ENCODE measurements at places on chromosomes 1 and 21.
A peak's percentile ranks its signal among the peaks of the same experiment; 100 is the strongest.

DNA sequence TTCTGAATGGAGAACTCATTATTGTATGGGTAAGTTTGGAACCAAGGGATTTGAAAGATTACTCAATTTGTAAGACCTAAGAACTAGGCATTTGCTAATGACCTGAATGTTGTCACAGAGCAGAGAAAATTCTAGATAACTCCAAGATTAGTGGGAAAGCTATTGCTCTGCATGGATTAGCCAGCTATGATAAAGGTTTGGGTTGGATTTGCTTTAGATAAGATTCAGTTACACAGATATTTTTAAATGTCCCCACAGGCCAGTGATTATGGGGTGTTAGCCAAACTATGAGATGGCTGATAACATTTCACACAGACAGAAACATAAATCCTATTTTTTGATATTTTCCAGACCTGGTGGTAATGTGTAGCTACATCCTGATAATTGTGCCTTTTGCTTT is 88.2 kb downstream of the NTPCR start:
- DNase-seq, result no peak

- DNase-seq, result no peak
Observed at GRCh38 chr1:3258386-3259003, 189.5 kb downstream of the PRDM16 start.

GRCh38 chr1:10211805-10212410 is 1.5 kb downstream of the KIF1B start:
- no peak for DNase-seq

DNA sequence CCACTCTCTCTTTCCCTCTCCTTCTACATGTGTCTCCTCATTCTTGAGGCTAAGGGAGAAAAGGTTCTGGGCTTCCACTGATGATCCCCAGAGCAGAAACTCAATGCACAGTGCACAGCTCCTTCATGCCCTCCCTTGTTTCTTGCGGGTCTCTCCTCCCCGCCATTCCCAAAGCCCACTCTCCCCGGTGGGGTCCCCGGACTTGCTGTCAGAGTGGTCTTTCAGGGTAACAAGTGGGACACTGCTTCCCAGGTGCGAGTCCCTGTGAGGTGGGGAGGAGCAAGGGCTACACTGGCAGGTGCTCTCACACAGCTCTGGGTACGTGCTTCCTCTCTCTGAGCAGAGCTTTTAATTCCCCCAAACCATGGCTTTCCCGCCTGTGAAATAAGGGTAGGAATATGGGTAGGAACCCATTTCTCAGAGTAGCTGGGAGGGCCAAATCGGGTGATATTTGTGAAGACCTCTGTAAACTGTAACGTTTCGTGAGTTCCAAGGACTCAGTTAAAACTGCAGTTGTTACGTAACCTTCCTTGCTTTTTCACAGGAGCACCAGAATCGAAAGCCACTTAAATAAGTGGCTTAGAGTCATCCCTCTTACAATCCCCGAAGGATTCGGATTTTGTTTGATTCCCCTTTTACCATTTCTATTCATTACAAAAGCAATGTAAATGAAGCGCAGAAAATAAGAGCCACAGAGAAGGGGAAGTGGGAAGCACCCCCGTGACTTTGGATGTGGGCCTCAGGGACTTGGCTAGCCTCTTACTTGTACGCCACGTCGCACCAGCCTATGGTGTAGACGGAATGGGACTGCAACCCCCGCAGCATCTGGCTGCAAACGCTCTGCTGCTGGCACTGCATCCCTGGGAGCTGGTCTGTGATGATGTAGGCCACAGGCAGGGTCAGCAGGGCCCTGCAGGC is 6.2 kb downstream of the PGLYRP3 start:
- no peak for DNase-seq

DNA sequence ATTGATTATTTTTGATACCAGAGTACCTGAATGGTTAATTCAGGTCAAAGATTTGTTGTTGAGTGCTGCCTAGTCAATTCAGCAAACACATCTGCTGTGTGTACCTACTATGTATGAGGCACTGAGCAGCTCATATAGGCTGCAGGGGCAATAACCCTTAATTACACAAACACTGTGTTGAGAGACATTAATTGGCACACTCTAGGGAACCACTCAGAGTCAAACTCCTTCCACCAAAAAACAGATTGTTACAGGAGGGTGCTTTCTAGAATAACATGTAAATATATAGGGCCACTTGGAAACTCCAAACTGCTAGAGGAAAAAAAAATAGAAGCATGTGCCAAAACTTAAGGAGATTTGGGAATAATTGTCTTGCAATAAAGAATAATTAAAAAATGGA is 31.3 kb downstream of the UBE2U start:
- no peak for DNase-seq

GRCh38 chr1:43345120-43345519 is 7.5 kb downstream of the MPL start:
- no peak for DNase-seq

GRCh38 chr1:112457241-112457640 is 51.5 kb upstream of the WNT2B start:
- DNase-seq, result no peak

DNA sequence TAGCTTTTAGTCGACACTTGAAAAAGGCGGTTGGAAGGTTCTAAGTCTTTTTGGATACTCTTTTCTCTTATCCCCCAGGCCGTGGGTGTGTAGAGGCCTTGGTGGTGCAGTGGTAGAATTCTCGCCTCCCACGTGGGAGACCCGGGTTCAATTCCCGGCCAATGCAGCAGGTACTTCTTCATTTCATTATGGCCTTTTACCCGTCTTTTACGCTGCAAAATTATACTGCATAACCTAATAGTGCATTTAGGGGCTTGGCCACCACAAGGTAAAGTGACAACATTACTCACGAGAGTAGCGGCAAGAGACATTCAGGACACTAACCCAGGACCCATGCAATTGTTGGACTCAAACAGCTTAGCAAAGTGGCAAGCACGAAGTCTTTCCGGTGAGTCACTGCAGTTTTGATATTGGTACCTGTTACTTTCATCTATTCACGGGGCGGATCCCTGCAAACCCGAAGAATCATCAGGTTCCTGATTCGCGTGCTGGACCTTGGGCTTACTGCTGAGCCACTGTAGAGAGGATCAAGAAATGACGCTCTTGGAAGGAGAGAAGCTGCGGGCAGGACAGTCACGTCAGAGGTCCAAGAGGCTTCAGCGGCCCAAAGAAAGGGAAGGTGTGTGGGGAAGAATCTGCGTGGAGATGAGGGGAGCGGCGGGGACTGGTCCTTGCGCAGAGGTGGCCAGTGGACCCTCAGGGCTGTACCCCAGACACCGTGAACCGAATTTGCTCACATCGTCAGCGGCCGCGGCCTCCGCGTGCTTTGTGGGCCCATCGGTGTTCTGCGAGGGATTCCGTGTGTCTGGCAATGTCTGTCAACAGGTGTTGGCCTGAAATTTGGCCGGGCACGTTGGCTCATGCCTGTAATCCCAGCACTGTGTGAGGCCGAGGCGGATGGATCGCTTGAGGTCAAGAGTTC is 12.9 kb upstream of the RNU1-4 start:
- DNase-seq, result peak; percentile 22

GRCh38 chr1:36528361-36529349 is 45.9 kb upstream of the CSF3R start:
- DNase-seq, result no peak

DNA sequence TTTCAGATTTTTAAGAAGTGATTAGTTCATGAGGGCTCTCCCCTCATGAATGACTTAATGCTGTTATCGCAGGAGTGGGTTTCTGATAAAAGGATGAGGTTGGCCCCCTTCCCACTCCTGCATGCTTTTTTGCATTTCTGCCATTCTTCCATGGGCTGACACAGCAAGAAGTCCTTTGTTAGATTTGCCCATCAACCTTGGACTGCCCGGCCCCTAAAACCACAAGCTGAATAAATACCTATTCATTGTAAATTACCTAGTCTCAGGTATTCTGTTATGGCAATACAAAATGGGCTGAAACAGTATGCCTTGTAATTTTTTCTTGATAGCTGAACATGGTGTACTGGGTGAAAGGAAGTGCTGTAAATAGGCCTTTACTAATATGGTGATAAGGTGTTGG is 72.7 kb upstream of the DPH5 start:
- DNase-seq, result no peak

- DNase-seq, result no peak
Observed at GRCh38 chr1:228164561-228165371, 838 bp upstream of the IBA57 start.

GRCh38 chr1:235339746-235340145 is 11.4 kb downstream of the GGPS1 start:
- DNase-seq, result no peak

DNA sequence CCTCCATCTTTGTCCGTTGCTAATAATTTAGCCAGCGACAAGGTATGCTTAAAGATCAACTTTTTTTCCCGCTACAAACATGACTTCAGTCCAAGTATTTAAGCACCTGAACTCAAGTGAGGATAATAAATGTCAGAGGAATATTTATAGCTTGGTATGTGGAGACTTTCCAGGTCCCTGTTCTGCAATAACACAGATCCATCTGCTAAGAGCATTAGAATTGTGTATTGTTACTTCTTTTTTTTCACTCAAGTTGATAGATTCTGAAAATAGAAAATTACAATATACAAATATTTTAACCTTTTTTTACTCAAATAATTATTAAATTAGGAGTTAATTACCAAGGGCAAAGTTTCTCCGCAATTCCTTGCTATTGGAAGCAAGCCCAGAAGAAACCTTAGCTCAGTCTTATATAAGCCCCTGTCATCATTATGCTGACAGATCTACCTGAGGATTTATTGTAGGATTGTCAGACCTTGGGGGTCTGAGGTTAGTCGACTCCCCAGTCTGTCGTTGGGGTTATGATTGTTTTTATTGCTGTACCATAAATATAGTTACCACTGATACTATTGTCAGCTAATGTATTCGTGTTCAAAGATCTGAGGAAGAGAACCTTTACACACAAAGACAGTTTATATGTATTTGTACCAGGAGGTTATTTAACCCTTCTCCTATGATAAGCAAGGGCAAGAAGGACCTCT is 337.9 kb downstream of the TBX15 start:
- no peak for DNase-seq

DNA sequence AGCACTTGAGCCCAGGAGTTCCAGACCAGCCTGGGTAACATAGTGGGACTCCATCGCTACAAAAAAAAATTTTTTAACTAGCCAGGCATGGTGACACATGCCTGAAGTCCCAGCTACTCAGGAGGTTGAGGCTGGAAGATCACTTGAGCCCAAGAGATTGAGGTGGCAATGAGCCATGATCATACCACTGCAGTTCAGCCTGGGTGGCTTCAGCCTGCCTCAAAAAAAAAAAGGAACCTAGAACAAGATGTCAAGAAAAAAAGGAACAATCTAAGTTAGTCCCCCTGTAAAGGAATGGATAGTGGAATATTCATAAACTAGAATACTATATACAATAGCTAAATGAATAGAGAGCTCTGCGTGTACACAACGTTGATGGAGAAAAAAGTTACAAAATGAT is 14.4 kb downstream of the NSL1 start:
- no peak for DNase-seq

DNA sequence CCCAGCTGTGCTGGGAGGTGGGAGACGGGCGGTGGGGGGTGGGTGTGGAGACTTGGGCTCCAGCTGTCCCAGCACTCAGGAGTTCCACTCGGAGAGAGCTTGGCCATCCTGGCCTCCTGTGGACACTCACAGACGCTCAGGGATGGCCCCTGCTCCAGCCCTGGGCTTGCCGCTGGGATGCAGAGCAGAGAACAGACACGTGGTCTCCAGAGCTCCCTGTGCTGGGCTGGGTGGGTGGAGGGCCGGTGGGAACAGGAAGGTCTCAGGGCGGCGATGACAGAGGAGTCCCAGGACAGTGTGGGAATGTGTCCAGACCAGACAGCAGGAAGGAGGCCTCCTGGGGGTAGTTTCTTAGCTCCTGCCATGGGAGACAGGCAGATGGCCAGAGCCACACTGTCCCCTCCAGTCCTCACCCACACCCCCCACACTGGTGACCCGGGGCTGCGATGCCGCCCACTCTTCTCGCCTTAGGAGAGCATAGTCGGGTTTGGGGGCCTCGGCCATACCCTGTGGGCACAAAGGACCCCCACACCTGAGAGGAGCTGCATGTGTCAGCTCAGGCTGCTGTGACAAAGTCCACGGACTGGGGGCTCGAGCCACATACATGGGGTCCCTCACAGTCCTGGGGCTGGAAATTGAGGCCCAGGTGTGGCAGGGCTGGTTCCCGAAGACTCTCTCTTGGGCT is 2.0 kb downstream of the KRTAP10-9 start:
- DNase-seq, result no peak

DNA sequence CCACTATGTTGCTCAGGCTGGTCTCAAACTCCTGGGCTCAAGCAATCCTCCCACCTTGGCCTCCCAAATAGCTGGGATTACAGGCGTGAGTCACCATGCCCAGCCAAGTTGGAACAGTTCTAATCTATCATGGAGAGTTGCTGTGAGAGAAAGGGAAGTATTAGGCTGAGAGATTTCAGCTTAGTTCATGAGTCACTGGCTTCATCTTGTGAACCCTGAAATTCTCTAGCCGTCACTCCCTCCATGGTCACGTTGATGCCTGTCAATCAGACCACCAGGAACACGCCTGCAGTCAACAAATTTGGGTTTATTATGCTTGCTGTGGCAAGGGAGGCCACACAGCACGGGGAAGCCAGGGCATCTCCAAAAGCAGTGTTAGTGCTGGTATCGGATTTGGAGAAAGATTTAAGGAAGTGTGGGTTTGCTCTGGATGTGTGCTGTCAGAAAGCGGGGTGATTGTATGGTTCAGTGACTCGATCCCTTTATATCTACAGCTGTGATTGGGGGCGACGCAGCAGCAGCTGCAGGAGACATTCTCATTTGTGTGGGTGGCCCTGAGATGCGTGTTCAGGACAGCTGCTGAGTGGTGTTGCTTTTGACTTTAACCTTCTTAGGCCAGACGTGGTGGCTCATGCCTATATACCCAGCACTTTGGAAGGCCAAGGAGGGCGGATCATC is 18.7 kb downstream of the UQCRHL start:
- DNase-seq, result no peak

GRCh38 chr1:98723574-98723973 is 62.1 kb downstream of the SNX7 start:
- DNase-seq, result no peak

GRCh38 chr1:181089676-181090544 is 1.4 kb downstream of the IER5 start:
- peak; percentile 45 for DNase-seq

DNA sequence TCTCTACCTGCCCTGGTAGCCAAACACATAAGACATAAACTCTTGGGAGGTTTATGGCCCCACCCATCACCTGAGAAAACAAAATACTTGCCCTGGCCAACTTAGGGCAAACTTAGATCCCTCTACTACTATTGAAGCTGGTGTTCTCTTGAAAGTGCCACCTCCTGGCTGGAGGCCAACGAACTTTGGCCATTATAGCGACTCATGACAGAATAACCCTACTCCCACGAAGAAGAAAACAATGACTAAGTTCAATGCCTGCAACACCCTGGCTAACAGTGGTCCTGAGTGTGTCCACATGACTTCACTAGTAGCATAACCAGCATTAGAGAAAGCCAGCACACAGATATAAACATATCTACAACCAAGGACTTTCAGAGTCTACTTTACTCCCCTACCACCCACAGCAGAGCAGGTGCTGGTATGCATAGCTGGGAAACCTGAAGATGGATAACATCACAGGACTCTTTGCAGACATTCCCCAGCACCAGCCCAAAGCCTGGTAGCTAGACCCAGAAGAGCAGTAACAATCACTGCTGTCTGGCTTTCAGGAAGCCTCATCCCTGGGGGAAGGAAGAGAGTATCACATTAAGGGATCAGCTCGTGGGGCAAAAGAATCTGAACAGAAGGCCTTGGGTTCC is 81.0 kb downstream of the SLC30A10 start:
- no peak for DNase-seq
